ENCODE measurements at places on chromosomes 2 and 18. TPM values are rescaled to one million over a fixed set of nuclear protein-coding genes. Genes with fewer than 3 reads are reported as not detected.

Gene IHH
- not detected for total RNA-seq

Gene CDH2
- 293 TPM for total RNA-seq

- no peak for DNase-seq
Observed at GRCh38 chr2:240520130-240520973, 37.4 kb downstream of the ANKMY1 start.

GRCh38 chr2:930935-931334 lies 19.7 kb upstream of the SNTG2 start:
- no peak for DNase-seq

Gene REG3A
- not detected for total RNA-seq

Gene ARHGAP25
- total RNA-seq, result 9.4 TPM

- DNase-seq, result no peak
Observed at GRCh38 chr2:17590342-17590911, 49.9 kb downstream of the VSNL1 start.

Gene INHBB
- 7.1 TPM for total RNA-seq

DNA sequence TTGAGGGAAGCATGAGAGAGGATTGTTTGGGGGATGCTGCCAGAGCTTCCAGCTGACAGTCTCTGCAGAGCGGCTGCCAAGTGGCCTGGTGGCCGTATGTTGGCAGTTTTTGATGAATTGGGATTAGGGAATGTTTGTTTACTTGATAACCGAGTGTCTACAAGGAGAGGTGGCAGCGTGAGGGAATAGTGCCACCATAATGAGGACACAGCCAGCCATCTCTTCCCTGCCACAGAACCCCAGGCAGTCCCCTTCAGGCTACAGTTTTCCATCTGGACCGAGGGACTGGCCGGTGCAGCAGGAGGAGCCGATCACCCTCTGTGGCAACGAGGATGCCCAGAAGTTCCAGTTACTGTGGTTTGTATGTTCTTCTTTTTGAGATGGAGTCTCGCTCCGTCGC lies 55.2 kb downstream of the TRAPPC12 start:
- no peak for DNase-seq

DNA sequence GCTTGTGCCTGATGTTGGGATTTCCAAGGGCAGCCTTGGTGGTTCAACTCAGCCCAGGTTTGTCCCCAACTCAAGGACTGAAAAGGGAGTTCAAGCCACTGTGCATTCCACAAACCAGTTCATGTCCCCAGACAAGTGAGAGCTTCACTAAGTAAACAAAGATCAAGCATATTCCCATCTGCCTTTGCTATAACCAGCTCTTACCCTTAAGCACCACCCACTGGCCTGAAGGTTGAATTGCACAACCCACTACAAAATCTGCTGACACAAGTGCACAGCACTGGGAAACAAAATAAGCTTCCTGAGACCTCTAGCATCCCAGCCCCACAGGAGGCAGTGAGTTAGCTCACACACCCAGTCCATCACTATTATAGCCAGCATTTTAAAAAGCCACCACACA lies 516.7 kb downstream of the NR4A2 start:
- DNase-seq, result no peak

- DNase-seq, result peak; percentile 91
Observed at GRCh38 chr2:62287899-62288880, 92.3 kb downstream of the B3GNT2 start.

DNA sequence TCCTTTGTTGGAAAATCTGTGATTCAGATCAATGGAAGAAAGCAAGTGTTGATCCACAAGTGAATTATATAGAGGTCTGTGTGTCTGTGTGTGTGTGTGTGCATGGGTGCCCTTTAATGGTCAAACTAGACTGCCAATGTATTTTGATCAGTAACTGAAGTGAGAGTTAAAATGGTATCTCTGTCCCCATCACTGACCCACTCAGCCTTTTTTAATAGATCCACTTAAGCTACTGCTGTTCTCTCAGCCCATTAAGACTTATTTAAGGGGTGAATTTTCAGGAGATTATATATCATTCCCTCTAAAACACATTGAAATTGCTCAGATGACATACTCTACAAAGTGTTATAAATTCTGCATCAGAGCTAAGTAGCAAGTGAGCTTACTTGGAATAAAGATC lies 193.7 kb upstream of the SIX3 start:
- no peak for DNase-seq

Gene CGREF1
- 0.84 TPM for total RNA-seq

DNA sequence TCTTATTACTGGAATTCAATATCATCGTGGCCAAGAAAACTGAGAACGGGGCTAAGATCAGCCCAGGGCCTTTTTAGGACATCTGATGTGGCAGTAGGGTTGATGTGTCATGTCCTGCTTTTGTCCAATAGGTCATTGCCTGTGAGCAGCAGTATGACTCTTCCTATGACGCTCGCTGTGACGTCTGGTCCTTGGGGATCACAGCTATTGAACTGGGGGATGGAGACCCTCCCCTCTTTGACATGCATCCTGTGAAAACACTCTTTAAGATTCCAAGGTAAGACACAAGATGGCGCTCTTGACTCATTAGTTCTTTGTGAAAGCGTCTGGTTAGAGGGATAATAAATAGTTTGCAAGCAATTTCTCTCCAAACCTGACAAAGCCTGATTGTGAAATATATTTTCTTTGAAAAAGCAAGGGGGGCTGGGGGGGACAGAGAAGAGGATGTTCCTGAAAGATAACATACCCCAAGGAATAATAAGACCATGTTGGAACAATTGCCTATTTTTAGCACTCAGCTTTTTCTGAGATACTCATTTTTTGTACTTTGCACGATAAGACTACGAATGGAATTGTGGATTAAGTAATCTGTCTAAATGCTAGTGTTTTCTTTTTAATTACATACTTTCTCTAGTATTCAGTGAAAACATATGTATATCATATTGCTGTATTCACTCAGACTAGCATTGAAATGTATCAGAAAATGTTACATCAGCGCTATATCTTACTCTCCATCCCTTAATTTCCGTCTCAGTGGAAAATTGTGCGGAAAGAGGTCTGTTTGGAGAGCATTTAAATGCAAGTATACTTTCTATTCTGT lies 58.1 kb downstream of the MYO3B start:
- DNase-seq, result no peak

DNA sequence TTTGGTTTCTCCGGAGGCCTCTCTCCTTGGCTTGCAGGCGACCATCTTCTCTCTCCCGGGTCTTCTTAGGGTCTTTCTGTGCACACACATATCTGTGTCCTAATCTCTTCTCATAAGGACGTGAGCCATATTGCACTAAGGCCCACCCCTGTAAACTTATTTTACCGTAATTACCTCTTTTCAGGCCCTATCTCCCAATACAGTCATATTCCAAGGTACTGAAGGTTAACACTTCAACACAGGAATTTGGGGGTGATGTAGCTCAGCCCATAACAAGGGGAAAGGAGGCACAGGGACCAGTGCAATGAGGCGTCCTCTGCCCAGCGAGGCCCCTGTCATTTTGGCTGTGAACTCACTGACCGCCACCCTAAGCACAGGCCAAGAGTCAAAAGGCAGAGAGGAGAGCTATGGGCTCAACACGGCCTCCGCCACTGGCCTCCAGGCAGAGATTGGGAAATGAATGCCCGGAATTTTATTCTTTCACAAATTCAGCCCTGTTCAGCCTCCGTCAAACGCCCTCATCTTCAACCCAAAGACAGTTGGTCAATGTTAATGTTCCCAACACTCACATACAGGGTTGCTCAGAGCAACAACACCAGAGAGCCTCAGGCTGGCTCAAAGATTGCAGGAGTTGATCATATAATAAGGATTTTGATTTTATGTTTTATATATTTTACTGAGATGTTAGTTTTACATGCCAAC lies 15.9 kb upstream of the NMUR1 start:
- no peak for DNase-seq

GRCh38 chr2:108013305-108013704 lies 27.0 kb downstream of the SLC5A7 start:
- DNase-seq, result no peak

DNA sequence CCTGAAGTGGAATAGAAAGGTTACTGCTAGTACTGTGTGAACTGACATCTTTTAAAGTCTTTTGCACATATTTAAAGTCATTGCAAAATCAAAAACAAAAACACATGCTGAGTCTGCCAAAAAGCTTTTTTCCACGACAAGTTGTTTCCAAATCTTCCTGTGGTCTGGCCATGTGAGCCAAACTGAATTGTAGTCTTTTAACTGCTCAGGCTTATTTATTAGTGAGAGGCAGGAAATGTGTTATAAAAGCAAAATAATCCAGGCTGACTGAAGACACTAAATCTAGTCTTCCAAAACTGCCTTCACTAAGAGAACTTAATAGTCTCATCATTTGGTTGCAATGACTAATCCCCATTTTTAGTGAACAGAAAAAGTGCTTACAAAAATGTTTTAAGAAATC lies 2.3 kb downstream of the KRCC1 start:
- no peak for DNase-seq

- no peak for DNase-seq
Observed at GRCh38 chr2:21519821-21520220, 396.1 kb downstream of the TDRD15 start.

Gene STON1
- 8.0 TPM for total RNA-seq

Gene MITD1
- total RNA-seq, result 17.3 TPM

DNA sequence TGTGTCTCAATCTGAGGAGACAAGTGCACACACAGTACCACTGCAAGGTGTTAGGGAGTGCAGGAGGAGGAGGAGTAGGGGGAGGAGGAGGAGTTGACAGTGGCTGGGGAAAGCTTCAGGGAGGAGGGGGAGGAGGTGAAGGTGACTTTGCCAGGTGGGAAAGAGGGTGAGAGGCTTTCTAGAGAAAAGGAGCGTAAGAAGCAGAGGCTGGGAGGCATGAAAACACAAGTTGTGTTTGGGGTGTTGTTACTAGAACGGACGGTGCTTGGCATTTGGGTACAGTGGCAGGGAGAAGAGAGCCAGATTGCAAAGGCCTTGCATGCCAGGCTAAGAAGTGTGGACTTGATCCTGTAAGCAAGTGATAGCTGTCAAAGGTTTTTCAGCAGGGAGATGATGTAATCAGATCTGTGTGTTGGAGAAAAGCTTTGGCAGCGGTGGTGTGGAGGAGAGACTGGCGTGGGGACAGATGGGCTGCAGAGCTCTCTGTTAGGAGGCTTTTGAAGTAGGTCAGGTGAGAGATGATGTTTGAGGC lies 16.2 kb downstream of the TANC1 start:
- DNase-seq, result no peak

Gene IL1F10
- not detected for total RNA-seq

- DNase-seq, result no peak
Observed at GRCh38 chr2:192128655-192129054, 66.1 kb downstream of the TMEFF2 start.

- no peak for DNase-seq
Observed at GRCh38 chr2:206031162-206031784, 54.7 kb downstream of the INO80D start.

Gene VAMP8
- 26.1 TPM for total RNA-seq

DNA sequence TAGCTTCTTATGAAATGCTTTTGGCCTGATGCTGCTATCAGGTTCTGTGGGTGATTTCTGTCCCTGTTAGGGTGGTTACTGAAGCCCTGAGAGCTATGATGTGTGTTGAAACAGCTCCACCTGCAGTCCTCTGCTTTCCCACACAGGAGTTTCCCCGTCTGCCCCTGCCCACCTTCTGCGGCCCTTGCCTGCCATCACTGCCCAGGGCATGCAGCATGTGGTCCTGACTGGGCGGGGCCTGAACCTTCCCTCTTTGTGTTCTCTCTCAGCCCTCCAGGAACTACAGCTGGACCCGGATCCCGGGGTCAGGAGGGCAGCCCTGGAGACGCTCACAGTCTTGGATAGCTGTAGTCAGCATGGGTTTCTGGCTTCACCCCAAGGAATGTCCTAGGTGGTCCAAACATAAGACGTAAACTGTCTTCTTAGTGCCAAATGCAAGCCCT lies 21.4 kb downstream of the HJURP start:
- no peak for DNase-seq

Gene IL1A
- total RNA-seq, result not detected

GRCh38 chr18:42872838-42873237 lies 242.6 kb downstream of the RIT2 start:
- no peak for DNase-seq

DNA sequence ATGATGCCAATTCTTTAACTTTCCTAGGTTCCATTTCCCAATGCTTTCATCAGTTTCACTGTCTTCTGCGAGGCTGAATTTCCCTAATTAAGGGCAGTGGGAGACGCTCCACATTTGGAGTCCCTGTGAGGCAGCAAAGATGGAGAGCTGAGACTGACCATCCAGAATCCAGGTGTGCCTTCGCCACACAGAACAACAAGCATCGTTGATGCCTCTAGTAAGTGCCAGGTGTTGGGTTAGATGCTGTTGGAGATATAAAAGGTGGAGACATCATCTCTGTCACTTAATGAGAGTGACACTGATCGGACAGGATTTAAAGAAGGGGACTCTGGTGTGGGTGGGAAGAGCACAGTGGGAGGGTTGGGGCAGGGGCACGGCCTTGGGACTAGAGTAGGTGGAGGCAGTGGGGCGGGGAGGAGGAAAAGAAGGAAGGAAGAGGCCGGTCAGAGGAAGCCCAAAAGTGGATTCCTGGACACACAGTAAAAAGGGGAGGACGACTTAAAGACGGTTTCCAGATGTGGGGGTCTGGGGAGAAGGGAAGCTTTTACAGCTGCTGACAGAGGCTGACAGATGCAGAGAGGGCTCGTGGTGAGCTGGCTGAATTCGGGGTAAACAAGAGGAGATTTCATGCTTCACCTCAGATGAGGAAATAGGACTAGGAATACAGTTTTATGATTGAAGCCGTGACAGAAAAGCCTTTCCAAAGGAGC lies 113.0 kb downstream of the BCL2 start:
- no peak for DNase-seq

Gene CCDC121
- 6.2 TPM for total RNA-seq

Gene UPP2
- total RNA-seq, result not detected

- DNase-seq, result no peak
Observed at GRCh38 chr2:35606394-35606793, 749.2 kb upstream of the CRIM1 start.

DNA sequence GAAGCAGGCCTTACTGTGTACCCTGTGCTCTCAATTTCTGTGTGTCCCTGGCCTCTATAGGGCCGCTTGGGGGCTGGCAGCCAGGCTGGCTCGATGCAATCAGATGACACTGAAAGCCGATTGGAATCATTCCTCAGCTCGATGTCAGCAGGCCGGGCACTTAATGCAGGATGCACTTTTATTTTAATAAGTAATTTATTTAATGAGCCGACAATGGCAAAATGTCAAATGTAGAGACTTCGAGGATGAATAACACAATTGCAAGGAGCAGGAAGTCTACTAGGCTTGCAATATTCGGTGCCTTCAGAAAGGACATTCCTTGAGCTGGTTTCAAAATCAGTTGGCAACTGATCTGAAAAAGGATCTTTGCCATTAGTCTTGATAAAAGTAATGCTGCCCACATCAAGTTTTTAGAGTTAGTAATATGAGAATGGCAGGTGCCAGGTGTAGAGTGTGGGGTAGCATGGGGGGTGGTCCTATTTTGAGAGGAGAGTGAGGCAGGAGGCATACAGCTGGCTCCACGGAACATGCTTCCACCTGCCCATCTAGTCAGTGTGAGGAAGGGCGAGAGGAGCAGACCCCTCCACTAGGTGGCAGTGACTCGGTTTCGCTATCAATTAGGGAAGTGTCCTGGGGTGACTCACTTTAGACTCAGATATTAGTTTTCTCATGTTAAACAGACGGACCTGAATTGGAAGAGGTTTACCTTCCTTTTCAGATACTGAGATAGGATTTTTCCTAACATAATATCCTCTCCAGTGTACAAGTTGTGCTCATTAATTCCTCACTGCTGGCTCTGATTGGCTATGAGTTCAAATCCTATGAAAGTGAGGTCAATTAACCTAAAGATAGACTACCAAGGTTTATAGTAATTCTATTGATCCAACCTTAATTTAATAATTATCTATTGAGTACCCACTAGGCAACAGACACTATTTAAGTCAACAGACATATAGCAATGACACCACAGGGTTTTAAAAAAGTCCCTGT lies 80.9 kb downstream of the NABP1 start:
- no peak for DNase-seq
